ENCODE measurements at places on chromosomes 12 and 14.
A peak's percentile ranks its signal among the peaks of the same experiment; 100 is the strongest.

DNA sequence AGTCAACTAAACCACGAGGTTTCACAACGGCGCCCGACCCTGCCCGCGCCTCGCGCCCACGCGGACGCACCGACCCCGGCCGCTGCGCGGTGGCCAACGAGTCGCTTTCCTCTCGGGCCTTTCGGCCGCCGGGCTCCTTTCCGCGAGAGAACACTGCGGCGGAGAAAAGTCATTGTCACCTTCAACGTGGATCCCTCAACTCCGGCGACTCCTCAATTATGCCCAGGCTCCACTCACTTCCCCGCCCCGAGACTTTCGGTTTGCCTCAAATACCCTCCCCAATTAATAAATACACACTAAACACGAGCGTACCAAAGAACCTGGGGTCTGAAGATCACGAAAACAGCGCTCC lies 450 bp downstream of the SINHCAF start:
- DNase-seq: no peak

GRCh38 chr12:80766897-80767296 lies 50.2 kb downstream of the MYF5 start:
- no peak for DNase-seq

GRCh38 chr14:29351996-29352705 lies 575.5 kb downstream of the PRKD1 start:
- no peak for DNase-seq

GRCh38 chr12:78885466-78885865 lies 20.9 kb downstream of the SYT1 start:
- DNase-seq: peak; percentile 27

- peak; percentile 91 for DNase-seq
Observed at GRCh38 chr12:46219877-46220655, 48.8 kb downstream of the SLC38A1 start.

DNA sequence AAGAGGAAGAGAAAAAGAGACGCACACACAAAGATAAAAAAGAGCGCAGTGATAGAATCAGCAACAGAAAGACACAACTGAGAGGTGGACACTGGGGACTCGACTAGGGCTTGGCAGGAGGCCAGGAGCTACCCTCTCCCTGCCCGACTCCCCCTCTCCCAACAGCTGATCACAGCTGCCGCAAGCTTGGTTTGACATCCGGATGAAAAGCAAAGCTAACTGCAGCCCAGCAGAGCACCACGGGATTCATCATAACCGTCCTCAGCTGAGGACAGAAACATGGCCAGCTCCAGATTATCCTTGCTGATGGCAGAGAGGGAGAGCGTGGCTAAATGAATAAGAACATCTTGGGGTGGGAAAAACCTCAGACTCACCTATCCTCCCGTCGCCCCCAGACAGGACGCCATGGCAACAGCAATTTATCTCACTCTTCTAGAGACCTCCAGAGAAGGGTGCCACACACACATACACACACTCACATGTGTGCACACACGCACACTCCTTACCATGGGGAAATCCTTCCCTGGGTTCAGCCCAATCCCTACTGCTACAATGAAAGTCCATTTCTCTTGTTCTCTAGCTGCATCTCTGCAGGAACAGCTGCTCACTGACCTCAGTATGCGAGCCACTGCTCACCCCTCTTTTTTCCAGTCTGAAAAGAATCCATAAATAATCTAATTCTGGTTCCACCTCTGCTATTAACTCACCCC lies 135.3 kb downstream of the NTF3 start:
- DNase-seq: no peak

- no peak for DNase-seq
Observed at GRCh38 chr14:89040080-89040459, 215.6 kb downstream of the TTC8 start.

- DNase-seq: no peak
Observed at GRCh38 chr12:15583804-15584203, 205.4 kb downstream of the EPS8 start.

DNA sequence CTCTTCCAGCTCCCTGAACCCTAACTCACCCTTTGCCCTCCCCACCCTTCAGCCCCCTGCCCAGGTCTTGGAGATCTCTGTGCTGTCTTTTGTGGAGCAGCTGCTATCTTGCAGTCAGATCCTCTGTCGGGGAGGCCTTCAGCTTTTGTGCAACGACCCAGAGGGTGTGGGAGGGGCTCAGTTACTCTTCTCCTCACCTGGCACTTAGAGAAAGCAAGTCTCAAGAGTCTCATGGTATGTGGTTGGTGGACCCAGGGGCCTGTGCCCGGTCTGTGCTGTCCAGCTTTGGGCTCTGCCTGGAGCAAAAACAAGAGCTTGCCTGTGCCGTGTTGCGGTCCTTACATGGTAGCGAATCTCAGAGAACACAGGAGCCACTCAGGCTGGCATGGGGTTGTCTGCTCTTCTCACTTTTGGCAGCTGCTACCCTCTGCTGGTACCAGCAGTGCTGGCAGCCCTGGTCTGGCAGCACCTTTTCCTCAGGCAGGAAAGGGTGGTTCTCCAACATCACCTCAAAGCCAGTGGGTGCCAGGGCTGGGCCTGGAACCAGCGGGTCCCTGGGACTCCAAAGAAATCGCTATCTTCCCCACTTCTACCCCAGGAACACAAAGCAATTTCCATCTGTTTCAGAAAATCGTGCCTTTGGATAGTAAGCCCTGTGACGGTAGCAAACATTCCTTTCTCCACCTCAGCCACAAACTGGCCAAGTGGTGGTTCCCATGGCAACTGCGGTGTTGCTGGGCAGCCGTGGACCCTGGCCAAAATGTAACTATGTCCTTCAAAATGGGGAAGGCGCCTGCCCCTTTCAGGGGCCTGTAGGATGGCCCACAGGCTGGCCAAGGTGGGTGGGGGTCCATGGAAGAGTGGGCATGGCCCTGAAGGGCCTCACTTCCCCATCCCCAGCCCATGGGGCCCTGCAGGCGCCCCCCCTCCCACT lies 90.0 kb downstream of the RIN3 start:
- DNase-seq: peak; percentile 92

DNA sequence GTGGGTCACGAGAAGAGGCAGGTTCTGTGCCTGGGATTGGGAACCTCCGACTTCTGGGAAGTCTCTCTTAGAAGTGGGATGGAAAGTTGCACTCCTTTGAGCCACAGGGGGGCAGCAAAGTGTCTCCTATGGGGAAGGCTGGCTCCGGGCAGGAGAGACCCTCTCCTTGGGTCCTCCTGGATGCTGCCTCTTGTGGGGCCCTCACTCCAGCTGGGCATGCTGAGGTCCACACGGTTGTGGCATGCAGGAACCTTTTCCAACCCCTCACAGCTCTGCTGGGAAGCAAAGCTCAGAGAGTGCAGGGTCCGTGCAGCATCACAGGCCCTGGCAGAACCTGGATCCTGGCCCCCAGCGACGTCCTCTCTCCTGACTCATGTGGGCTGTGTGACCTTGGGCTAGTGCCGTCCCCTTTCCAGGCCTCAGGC lies 17.4 kb downstream of the SDSL start:
- no peak for DNase-seq

GRCh38 chr14:34920339-34920738 lies 45.2 kb upstream of the BAZ1A start:
- peak; percentile 7 for DNase-seq

GRCh38 chr12:4556735-4557530 lies 5.1 kb upstream of the DYRK4 start:
- DNase-seq: no peak

DNA sequence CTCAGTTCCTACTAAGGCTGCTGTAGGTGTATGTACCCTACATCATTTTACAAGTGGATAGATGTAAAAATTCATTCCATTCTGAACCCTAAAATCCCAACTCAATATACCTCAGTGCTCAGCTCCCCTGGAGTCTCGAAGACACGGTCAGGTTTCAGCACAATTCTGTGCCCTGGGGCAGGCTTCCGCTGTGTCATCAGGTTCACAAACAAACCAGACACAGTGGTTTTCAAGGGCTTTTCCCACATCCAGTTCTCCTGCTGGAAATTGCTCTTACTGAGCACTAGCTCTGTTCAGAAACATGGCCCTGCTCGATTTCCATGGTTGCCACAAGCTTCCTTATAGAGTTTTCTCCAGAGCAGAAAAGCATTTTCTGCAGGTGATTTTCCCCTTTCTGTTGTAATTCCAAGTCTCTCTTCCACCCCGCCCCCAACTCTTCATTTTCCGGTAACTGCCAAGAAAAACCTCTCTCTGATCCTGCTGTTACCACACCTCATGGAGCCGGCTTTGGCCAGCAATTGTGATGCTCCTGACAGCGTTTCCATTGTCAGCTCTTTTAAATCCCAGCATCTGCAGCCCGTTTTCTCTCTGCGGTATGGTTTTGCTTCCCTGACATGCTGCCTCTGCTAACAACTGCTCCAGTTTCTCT lies 483.0 kb upstream of the CCDC196 start:
- no peak for DNase-seq

- no peak for DNase-seq
Observed at GRCh38 chr14:70289138-70289537, 70.3 kb downstream of the COX16 start.

DNA sequence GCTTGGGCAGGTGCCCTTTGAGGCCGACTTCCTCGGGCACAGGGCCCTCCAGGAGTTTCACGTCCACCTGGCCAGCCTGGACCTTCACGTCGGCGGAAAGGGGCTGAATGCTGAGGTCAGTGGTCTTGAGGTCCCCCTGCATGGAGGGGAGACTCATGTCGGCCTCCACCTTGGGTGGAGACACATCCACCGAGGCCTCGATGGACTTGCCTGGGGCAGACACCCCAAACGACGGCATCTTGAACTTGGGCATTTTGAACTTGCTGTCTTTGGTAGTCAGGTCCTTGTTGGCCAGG lies 24.0 kb downstream of the PLD4 start:
- no peak for DNase-seq

GRCh38 chr14:50018201-50018932 lies 98.0 kb downstream of the VCPKMT start:
- DNase-seq: peak; percentile 55

DNA sequence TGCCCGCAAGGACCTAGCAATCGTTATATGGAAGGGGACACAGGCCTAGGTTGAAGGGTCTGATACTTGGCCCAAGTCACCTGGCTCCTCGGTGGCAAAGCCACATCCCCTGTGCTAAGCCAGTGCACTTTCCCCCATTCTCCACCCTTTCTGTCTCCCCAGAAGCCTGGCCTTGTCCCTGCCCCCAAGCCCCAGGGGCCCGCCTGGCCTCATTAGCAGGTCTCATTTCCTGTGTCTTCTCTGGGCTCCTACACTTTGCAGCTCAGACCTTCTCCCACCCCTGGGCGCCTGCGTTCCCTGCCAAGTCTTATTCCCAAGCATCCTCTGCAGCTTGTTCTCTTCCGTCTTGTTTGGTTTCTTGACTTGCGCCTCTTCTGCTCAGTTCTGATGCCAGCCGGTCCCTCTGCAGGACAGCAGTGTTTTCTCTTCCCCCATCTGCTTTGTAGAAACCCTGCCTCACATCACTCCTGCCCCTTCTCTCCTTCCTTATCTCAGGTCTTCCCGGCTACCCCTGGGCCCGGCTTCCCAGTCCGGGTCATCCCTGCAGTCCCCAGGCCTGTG lies 66.7 kb downstream of the SLC24A4 start:
- DNase-seq: no peak

GRCh38 chr14:68639758-68640574 lies 152.9 kb downstream of the ZFP36L1 start:
- no peak for DNase-seq

GRCh38 chr12:54352891-54353874 lies 11.1 kb downstream of the GPR84 start:
- DNase-seq: peak; percentile 51

- DNase-seq: no peak
Observed at GRCh38 chr12:122876731-122877130, 19.2 kb downstream of the VPS37B start.
